ENCODE measurements at places on chromosomes 11 and 22.

- peak; percentile 67 for DNase-seq
Measured at GRCh38 chr22:50271519-50271970, 1.4 kb upstream of the MAPK11 start.

DNA sequence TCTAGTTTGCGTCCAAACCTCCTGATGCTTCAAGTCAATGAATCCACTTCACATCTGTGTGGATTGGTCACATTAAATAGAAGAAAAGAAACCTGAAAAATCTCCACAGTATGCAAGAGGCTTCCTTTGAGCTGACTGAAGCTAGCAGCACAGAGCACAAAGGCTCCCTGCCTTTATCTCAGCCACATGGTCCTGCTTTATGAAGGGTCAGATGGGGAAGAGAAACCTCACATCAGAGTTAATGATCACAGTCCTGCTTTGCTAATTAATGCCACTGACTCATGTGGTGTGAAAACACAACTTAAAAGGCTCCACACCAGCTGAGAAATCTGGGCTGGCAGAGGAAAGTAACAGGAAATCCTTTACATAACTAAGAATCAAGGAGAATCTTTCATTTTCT is 1291.0 kb downstream of the LRRC4C start:
- DNase-seq = no peak

GRCh38 chr11:132818951-132819350 is 713.4 kb downstream of the OPCML start:
- DNase-seq = no peak

- no peak for DNase-seq
Measured at GRCh38 chr11:74755395-74755995, 6.8 kb downstream of the RNF169 start.

DNA sequence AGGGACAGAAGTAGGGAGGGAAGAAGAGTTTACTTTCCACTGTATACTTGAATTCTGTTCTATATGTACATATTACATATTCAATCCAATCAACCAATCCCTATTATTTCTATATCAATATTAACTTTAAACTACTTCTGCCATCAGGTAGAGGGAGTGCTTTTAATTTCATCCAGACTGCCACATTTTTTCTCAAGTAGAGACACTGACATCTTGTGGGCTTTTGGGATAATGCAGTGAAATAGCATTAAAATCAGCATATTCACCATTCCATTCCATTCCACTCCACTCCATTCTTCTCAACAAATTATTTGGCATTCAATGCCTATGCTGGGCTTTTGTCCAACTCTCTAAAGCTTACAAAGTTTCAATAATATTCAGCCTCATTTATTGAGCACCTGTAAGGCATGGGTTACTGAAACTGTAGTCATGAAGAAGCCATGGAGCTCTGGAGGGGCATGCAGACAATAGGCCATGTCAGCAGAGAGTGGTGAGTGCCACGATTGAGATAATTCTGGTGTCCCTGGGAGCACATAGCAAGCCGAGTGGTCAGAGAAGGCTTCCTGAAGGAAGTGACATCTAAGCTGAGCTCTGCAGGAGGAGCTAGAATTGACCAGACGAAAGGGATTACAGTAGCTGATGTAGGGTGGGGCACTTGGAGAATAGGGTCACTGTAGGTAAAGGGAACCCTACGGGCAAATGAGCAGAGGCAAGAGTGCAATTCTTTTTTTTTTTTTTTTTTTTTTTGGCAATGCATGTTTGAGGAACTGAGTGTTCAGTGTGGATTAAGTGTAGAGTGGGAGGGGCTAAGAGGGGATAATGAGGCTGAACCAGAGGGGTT is 12.8 kb upstream of the CLPB start:
- peak; percentile 57 for DNase-seq

GRCh38 chr11:86313793-86314192 is 11.8 kb downstream of the HIKESHI start:
- DNase-seq = no peak

DNA sequence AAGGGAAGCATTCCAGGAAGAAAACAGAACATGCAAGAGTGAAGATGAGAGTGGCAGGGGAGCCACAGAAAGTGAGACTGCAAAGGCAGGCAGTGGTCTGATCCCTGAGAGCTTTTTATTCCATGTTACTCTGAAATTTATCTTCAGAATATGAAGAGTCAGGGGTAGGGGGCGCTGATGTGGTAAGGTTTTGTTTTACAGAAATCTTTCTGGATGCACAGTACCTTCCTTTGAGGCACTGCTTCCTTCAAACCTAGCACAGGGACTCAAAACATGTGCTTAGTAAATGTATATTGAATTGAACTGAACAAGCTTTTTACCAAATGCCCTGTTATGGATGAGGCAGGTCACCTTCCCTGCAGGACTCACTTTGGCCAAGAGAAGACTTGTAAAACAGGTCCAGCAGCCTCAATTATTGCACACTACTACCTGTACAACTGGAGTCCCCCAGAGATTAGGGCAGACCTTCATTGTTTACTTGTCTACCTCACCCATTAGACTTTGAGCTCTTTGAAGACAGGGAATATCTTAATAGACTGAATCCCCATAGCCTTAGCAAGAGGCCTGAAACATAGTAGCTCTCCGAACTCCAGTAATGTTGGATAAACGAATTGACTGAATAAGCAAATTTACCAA is 2.2 kb downstream of the PAK1 start:
- peak; percentile 19 for DNase-seq
